ENCODE measurements at places on chromosomes 5 and 9. TPM values are rescaled to one million over a fixed set of nuclear protein-coding genes. Genes with fewer than 3 reads are reported as not detected.
A peak's percentile ranks its signal among the peaks of the same experiment; 100 is the strongest.

DNA sequence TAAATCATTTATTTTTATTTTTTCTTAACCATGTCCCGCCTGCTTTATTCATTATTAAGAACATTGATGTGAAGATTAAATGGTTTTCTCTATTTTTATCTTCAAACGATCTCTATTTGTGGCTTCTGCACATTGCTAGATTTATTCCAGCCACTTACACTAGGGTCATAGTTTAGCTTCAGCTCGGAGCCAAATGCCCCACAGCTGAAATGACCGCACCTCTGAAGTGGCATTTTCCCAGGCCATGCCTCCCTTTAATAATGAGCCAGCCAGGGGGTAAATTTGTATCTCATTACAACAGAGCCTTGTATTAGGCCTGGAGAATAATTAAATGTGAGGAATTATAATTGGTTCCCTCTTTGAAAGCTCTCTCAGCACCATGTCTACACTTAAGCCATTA is 89.4 kb downstream of the DOCK8 start:
- H3K27ac ChIP-seq = no peak overlapping the region
- H3K4me3 ChIP-seq = no peak overlapping the region
- H3K27me3 ChIP-seq = no peaks in the 10 kb centered on the region
- H3K4me1 ChIP-seq = no peaks in the 10 kb centered on the region
- no peak for DNase-seq

DNA sequence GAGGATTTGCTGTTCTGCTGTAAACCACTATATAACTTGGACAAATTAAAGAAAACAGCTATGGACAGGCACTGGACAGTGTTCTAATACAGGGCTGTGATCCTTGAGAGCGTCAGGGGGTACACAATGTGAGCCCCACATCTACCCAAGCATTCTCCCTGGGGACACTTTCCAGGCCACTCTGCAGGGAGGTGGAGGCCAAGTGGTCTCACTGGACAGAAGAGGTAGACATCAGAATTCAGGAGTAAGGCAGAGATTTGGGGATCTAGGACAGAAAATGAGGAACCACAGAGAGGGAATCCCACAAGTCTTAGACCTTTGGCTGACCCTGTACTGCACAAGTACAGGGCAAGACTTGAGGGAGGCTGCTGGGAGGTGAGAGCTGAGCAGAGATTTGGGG is 3.8 kb upstream of the IGFBPL1 start:
- no peak overlapping the region for H3K4me3 ChIP-seq
- DNase-seq = no peak
- H3K36me3 ChIP-seq = no peaks in the 10 kb centered on the region
- H3K27ac ChIP-seq = no peak overlapping the region

GRCh38 chr9:87786423-87786822 is 60.5 kb downstream of the CTSL start:
- H3K4me1 ChIP-seq = no peaks in the 10 kb centered on the region
- H3K27ac ChIP-seq = no peak overlapping the region
- no peak for DNase-seq
- H3K4me3 ChIP-seq = no peak overlapping the region
- no peaks in the 10 kb centered on the region for H3K36me3 ChIP-seq

DNA sequence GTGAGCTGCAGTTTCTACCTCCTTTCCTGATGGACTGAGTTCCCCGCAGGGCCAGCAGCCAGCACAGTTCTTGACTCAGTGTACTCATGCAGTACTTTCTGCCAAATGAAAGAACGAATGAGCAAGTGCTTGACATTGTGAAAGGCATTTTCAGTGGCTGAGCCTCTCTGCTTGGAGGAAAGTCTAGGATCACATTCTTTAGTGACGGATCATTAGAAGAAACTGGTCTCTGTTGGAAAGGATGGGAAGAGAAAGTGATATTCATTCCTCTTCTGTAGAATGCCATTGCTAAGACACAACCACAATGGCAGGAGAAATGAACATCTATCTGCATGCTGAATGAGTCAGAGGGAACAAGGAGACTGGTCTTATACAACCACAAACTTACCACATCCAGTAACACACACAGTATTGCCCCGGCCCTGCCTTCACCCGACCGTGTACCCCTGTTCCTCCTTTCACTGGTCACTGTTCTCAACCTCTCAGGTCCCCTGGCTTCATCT is 206.9 kb downstream of the CRB2 start:
- H3K27me3 ChIP-seq = no peaks in the 10 kb centered on the region
- peak; percentile 79 for DNase-seq
- H3K4me1 ChIP-seq = peaks cover 21% of the 10 kb centered on the region
- no peak overlapping the region for H3K27ac ChIP-seq

DNA sequence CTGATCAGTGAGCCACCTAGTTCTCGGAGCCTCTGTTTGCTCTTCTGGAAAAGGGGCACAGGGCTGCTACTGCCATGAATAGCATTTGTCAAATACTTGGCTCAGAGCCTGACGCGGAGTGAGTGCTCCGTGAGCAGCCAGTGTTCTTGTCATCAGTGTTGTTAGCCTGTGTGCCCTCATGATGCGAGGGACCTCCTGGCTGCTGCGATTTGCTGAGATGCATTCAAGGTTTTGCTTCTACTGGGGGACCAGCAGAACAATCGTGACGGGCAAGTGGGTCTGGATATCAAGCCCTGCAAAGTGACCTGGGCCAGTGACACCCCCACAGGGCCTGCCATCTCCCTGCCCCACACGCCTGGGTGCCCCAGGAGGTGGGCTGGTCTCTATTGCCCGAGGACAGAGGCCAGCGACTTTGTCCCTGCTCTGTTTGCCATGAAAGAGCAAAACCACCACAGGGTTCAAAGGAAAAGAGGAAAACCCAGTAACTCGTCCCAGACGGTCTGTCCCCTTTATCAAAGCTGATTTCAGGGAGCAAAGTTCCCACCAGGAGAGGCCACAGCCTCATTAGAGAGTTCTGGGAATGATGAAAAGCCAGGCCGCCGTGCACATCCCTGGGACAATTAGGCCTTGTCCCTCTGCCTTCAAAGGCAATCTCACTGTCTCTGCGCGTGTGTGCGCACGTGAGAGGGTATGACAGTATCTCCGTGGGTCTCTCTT is 86.5 kb upstream of the LMX1B start:
- DNase-seq = no peak
- no peaks in the 10 kb centered on the region for H3K36me3 ChIP-seq
- no peak overlapping the region for H3K27ac ChIP-seq
- H3K4me3 ChIP-seq = no peak overlapping the region

GRCh38 chr5:129099184-129099569 is 4.6 kb downstream of the ISOC1 start:
- no peak overlapping the region for H3K27ac ChIP-seq
- H3K27me3 ChIP-seq = no peaks in the 10 kb centered on the region
- peaks cover 3% of the 10 kb centered on the region for H3K4me1 ChIP-seq
- no peak for DNase-seq
- H3K36me3 ChIP-seq = no peaks in the 10 kb centered on the region

DNA sequence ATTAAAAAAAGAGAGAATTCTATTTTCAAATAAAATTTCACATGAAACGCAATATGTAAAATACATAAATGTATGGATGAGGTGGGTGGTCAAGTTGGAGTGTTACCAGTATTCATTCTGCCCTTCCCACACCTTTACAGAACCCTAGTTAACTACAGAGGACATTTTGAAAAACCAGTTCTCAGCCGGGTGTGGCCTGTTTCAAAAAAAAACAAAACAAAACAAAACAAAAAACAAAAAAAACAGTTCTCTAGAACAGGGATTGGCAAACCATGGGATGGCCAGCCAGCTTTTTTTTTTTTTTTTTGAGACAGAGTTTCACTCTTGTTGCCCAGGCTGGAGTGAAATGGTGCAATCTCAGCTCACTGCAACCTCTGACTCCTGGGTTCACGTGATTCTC is 28.4 kb upstream of the HK3 start:
- no peak overlapping the region for H3K4me3 ChIP-seq
- H3K4me1 ChIP-seq = no peaks in the 10 kb centered on the region
- H3K27me3 ChIP-seq = no peaks in the 10 kb centered on the region
- no peak for DNase-seq
- H3K27ac ChIP-seq = no peak overlapping the region

GRCh38 chr5:10756549-10756948 is 4.5 kb downstream of the DAP start:
- H3K4me3 ChIP-seq = no peak overlapping the region
- H3K4me1 ChIP-seq = peaks cover 27% of the 10 kb centered on the region
- H3K36me3 ChIP-seq = no peaks in the 10 kb centered on the region
- H3K27me3 ChIP-seq = no peaks in the 10 kb centered on the region

DNA sequence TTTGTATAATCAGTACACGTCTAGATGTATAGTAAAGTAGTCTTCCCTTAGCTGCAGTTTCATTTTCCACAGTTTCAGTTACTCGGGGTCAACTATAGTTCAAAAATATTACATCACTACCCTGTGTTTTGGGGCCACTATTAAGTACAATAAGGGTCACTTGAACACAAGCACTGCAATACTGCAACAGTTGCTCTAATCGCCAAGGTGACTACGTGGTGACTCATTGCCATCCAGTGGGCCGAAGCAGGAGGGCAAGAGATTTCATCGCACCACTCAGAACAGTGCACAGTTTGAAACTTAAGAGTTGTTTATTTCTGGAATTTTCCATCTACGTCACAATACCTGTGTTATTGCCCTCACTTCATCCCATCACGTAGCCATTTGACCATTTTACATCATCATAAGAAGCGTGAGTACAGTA is at the start of gene ARL14EPL:
ARL14EPL (plus strand) TSS at position 379 of the 424 bp plus-strand sequence. CDS start 18,994 bp downstream, outside the sequence.
- no peak within 1 kb of the TSS for H3K27ac ChIP-seq
- H3K4me3 ChIP-seq = no peak within 1 kb of the TSS
- no peaks in the 10 kb centered on the region for H3K4me1 ChIP-seq
- no peaks in the 10 kb centered on the region for H3K27me3 ChIP-seq

GRCh38 chr9:99222416-99223270 is 561 bp downstream of the SEC61B start:
- peak overlapping the region; percentile 98 for H3K4me3 ChIP-seq
- no peak for DNase-seq
- peak overlapping the region; percentile 69 for H3K27ac ChIP-seq
- peaks cover 42% of the 10 kb centered on the region for H3K4me1 ChIP-seq

DNA sequence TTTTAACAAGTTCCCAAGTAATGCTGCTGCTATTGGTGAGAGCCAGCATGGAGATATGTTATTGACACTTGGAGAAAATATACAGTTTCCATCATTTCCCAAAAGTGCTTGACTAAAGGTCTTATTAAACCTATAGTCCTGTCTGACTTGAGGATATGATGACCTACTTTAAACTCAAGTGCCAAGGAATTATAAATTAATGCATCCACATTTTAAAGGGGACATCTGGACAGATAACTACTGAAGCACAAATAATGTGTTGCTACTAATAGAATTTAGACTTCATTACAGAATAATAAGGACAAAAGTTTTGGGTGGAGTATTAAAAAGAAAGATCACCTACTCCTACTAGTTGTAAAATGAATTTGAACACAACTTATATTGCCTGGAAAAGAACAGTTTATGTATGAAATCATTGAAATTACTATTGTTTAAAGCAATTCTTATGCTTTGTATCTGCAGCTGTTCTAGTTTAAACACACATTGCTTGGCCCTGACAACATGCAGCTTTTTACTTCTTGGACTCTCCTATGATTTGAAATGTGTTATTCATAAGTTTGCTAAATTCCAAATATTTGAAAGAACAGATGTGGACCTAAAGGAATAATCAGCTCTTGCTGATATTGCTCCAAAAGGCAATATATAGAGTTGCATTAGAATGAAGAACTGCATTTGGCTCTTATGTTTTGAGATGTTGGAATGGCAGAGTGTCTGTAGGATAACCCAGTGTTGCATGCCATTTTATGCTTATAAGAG is 73.4 kb downstream of the SGCD start:
- no peaks in the 10 kb centered on the region for H3K36me3 ChIP-seq
- H3K27me3 ChIP-seq = no peaks in the 10 kb centered on the region
- H3K4me1 ChIP-seq = no peaks in the 10 kb centered on the region
- H3K27ac ChIP-seq = no peak overlapping the region
- no peak overlapping the region for H3K4me3 ChIP-seq

The FGF10 gene
- total RNA-seq = 8.4 TPM

The MAP1B gene
- total RNA-seq = 58.1 TPM

The TLX3 gene
- not detected for total RNA-seq

The SUSD3 gene
- total RNA-seq = 5.1 TPM

The TLR4 gene
- total RNA-seq = 48.1 TPM

The GPR151 gene
- not detected for total RNA-seq

The SH3RF2 gene
- 11.3 TPM for total RNA-seq

The TRIM14 gene
- total RNA-seq = 3.9 TPM

The SLC4A9 gene
- 0.29 TPM for total RNA-seq

The UBLCP1 gene
- 20.7 TPM for total RNA-seq

The C1QTNF3 gene
- total RNA-seq = 8.2 TPM

All from thyroid gland (tissue), 4 donors.